ENCODE measurements at places on chromosomes 7 and 10.

GRCh38 chr7:16811551-16811950, 6.8 kb upstream of the AGR2 start:
- no peak for ATAC-seq

- peak; percentile 70 for ATAC-seq
Observed at GRCh38 chr7:150586785-150587152, 19.6 kb downstream of the GIMAP4 start.

DNA sequence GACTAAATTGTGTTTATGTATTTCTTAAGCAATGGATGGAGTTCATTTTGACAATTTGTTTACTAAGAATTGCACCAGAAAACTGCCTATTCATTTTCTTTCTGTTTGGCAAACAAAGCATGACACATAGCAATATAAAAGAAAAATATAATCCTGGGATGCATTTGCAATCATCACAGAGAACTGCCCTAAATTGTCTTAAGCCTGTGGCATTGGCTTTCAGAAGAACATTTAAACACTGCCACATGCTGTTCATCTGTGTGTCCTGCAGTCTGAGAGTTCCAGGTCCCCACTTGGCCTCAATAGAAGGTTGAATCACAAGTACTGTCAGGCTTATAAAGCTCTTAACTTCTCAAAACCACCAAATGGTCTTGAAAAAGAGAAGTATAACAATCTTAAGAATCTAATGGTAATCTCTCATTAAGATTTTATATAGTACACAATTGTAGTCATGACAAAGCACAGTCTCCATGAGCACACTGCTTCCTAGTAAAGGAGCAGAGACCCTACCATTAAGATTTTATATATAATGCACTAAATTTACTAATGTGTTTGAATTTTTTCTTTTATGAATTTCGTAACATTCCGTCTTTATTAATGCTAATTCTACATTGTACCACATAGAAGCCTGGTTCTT, 29.9 kb downstream of the RNLS start:
- peak; percentile 83 for ATAC-seq

DNA sequence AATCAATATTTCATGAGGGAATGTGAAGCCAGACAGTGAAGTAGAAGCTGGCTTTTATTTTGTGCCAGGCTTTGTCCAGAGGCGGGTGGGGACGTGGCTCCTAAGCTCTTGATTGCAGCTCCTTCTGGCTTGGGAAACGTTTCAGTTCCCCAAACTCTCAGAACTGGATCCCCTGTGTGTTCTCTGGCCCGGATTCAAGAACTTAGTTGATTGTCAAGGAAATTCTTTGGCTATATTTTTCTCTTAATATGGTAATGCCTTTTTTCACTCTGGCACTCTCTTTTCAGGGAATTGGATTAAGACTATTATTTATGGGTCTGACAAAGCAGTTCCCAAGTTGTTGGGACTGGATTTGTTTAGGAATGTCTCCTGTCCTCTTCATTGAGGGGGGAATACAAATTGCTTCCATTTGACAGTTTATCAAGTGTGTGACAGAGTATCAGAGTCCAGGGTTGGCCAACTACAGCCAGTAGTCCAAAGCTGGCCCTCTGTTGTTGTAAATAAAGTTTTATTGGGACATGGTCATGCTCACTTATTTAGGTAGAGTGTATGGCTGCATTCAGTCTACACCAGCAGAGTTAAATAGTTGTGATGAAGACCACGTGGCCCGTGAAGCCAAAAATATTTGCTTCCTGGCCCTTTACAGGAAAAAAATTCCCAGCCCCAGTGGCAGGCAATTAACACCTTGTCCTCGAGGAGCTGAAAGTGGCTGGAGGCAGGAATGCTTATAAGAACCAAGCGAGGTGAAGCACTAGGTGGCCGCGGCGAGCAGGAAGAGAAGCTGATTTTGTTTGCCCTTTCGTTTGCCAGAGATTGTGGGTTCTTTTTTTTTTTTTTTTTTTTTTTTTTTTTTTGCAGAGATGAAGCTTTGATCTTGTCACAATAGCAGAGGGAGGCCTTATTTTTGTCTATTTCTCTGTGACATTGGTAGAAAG, 34.3 kb downstream of the HTRA1 start:
- no peak for ATAC-seq

- no peak for ATAC-seq
Observed at GRCh38 chr7:90933041-90933440, 331.2 kb upstream of the FZD1 start.

DNA sequence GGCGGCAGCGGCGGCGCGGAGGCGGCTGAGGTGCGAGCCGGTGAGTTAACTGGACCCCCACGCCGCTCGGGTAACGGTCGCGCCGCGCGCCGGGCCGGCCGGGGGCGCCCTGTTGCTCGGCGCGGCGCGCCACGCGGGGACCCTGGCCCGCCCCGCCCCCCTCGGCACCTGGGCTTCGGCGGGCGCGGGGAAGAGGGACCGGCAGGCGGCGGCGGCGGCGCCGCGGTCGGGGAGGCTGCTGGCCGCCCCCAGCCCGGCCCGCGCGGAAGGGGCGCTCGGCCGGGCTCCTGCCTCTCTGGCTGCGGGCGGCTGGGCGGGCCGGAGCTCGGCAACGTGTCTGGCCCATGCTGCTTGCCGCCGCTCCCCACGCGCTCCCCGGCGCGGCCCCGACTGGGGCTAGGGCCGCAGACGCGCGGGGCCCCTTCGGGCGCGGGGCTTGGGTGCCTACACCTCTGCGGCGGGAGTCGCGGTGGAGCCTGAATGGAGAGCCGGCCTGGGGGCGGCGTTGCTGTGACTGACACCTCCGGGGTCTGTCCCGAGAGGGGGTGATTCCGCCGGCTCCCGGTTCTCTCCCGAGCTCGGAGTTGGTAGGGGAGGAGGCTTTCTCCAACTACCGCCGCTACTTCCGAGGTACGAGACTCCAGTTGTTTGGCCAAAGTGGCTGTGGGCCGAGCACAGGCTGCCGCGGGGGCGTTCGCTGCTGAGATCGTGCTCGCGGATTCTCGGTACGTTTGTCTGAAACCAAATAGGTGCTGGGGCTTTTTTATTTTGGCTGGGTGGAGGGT, 494 bp downstream of the PALS2 start:
- peak; percentile 34 for ATAC-seq

DNA sequence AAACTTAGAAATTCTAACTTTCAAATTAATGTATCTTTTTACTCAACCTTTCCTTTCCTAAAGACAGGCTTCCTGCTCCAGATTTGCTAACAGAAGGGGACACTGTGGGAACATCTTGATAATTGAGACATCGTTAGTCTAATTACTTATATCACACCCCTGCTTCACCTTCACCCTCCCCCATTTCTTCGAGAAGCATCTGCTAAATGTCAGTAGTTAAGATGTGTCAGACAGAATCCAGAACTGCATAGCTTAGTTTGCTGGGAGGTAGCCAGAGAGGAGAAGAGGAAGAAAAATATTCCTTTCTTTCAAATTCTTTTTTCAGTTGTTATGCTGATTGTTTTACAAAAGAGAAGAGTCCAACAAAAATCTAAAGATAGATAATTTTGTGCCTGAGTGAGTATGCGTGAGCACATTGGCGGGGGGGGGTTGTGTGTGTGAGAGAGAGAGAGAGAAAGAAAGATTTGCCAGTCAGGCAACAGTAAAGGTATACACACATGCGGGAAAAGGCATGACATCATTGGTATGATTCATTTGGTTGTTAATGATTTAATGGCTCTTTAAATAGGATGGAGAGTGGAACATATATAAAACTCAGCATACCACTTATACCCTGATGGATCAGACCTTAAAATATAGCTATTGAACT, 192.4 kb downstream of the PTN start:
- no peak for ATAC-seq

DNA sequence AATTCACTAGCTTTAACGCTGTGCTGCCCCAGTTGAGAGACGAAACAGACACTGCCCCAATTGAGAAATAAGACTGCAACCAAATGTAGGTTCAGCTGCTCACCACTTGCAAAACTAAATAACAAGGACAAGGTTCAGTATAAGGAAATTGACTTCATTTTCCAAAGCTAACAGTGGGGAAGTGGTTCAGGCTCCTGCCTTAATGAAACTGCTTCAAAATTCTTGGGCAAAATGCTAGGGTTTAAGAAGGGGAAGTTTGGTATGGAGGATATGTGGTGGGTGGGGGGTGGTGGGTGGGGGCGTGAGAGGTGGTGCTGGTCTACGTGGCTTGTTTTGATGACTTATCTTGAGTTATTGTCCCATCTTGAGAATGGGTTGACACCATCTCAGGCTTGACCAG, 21.8 kb downstream of the MRPL32 start:
- ATAC-seq: no peak

GRCh38 chr10:126408953-126409641, 20.8 kb upstream of the ADAM12 start:
- no peak for ATAC-seq

DNA sequence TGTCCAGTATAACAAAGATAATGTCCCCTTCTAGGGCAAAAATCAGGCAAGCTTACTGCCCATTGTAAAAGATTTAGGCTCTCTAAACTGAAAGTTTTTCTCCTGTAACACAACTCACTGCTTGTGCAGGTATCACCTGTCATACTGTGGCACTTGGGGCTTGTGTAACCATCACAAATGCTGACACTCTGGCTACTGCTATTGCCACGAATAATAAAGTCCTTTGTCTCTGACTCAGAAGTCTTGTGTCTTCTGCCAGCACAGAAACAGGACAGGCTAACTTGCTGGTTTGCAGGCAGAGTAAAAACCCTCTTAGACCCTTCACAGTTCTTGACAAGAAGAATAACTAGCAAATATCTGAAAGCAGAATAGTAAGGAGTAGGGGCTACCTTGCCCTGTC, 273.9 kb downstream of the RPS24 start:
- no peak for ATAC-seq

DNA sequence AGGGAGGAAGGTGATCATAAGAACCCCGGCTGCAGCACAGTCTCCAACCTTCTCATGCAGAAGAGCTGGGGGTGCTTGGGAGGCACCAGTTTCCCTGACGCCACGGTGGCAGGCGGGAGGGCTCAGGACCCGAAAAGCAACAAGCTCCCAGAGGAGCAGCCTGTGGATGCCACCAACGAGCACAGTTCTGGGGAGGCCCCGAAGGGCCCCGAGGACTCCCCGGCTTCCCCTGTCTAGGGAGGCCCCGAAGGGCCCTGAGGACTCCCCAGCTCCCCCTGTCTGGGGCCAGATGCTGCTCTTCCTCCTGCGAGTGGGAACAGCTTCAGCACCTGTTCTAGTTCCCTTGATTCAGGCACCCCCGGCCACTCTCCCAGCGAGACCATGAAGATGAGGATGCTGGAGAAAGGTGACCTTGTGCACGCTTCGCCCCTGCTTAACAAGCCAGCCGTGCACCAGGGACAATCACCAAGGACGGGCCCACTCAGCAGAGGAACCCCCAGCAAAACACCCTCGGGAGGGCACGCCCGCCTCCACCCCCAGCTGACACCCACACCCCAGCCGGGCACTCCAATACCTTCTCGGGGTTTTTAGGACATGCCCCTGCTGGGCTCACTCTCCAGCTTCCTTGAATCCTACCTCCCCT, 112.5 kb downstream of the PTPRN2 start:
- no peak for ATAC-seq

- no peak for ATAC-seq
Observed at GRCh38 chr10:36489611-36490228, 635.7 kb upstream of the ANKRD30A start.

DNA sequence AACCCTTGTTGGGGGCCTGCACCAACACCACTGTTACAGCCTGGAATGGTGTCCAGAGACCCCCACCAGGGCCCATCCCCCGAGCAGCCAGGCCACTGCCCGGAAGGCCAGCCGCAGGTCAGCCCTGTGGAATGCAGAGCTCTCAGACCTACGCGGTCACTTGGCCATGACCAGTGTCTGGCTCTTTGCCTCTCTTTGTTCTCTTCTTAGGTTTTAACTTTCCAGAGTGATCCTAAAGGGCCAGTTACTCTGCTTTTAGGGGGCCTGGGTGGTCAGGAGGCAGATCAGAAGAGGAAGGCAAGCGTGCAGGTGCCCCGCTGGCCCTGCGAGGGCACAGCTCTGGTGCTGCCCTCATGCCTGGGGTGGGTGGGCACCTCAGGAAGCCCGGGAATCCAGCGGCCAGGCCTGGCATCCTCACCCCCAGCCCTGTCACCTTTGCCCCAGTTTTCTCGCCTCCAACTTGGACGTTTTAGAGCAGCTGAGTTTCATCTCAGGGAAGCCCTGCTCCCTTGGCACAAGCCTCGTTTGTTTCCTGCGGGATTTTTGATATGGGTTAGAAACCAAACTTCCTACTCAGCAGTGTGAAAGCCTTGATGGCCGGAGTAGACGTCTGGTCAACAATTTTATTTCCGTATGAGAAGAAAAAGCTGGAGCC, 62.5 kb upstream of the CHST15 start:
- no peak for ATAC-seq

GRCh38 chr10:124342821-124343170, 75.9 kb downstream of the OAT start:
- ATAC-seq: no peak

GRCh38 chr7:72321081-72321480, 91.1 kb downstream of the CALN1 start:
- ATAC-seq: no peak

- ATAC-seq: no peak
Observed at GRCh38 chr10:63595072-63595471, 73.9 kb downstream of the REEP3 start.

DNA sequence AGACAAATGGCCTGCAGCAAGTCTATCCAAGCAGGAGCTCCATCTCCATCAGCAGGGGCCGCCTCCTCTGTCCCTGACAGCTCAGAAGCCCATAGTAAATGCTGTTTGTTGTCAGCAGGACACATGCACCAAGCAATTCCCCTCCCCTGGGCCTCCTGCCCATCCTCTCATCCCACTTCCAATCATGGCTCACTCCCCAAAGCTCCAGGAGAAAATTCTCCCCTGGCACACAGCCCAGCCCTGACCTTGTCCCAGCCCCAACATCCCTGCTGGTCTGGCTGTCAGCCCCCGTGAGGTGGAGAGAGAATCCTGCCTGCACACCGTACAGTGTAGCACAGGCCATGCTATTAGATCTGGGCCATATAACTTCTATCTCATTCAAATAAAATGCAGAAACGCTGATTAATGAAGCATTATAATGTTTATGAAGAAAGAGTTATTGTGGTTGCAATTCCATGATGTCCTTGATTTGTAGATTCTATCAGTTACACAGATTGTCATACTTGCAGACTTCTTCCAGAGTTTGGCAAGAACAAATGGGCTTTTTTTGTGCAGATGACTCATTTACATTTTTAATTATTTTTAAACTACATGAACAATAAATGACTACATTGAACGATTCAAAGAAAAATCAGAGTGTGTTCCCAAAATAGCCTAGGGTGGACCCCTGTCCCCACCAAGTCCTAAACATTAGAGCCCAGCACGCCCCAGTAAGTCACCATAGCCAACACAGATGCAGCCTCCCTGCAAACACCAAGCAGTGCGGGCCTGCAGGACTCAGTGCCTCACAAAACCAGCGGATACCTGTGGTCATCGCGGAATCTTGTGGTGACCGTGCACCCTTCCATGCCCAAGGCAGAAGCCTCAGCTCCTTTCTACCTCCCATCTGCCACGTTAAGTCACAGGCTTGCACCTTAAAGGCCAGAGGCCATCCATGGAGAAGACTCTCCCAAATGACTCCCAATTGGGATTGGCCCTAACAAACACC, 70.1 kb downstream of the COBL start:
- no peak for ATAC-seq

GRCh38 chr10:8133146-8133545, 78.7 kb downstream of the GATA3 start:
- no peak for ATAC-seq
